ENCODE measurements at places on chromosomes 4 and X.
A peak's percentile ranks its signal among the peaks of the same experiment; 100 is the strongest.

GRCh38 chrX:129590596-129590995 is 50.5 kb downstream of the OCRL start:
- DNase-seq, result no peak

- no peak for DNase-seq
These were observed 126.0 kb upstream of the CXorf66 start for GRCh38 chrX:140091125-140091886.

GRCh38 chr4:84574069-84574720 is 8.7 kb upstream of the CDS1 start:
- DNase-seq, result no peak

DNA sequence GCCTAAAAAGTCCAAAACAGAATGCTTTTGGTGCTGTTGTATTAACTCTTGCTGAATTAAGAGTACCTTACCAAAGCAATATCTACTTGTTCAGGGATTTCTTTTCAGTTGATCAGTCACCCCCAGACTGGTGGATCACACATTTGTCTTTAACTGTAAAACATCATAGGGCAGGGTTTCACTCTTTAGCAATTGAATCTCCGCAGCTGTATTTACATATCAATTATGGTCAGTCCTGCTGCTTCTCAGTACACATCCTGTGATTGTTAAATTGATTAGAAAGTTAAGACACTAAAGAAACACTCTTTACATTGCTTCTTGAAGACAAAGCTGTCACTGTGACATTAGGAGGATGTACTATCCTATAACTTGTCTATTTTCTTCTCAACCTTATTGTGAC is 277.1 kb upstream of the ADGRL3 start:
- DNase-seq, result no peak

DNA sequence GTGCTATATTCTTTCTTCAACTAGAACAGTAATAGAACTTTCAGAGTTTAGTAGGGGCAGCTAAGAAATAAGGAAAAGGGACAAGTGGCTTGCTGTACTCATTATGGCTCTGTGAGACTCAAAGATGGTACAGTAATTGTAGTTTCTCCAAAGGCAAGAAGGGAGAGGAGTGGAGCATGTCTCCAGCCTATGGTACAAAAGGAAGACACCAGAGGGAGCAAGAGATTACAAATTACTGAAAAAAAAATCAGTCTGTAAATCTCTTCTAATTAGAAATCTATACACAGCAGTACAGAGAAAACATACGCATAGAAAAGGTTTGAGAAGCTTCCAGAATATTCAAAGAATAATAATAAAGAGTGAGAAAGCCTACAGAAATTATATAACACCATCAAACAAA is 61.4 kb downstream of the KLHL4 start:
- no peak for DNase-seq

DNA sequence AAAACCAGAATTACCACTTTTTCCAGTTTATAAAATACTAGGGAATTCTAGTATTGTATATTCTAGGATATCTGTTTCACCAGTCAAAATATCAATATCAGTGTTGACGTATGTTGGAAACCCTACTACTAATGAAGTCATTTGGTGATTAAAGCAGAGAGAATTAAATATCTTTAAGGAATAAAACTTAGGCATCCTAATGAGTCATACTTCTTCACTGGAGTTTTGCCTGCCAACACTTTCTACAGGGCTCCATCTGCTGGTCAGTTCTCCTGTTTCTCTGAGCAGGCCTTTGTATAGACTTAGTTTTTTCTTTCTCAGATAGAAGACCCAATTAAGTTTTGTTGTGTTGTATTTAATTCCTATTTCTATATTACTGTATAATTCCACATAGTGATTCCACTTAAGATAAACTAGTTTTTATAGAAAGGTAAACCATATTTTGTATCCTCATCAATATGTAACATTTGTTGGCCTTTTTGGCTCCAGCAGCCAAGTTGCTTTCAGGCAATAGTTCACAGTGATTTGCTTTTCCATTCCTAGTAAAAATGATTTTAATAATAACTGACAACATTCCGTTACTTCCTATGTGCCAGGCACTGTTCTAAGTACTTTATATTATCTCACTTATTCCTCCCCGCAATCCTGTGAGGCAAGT is 3.5 kb downstream of the AP1AR start:
- peak; percentile 12 for DNase-seq

- no peak for DNase-seq
These were observed 278.6 kb upstream of the KLF3 start for GRCh38 chr4:38385093-38386004.

- no peak for DNase-seq
These were observed 529.6 kb upstream of the IGFBP7 start for GRCh38 chr4:57639561-57640382.

GRCh38 chr4:140806163-140806562 is 50.0 kb upstream of the TBC1D9 start:
- DNase-seq, result no peak

DNA sequence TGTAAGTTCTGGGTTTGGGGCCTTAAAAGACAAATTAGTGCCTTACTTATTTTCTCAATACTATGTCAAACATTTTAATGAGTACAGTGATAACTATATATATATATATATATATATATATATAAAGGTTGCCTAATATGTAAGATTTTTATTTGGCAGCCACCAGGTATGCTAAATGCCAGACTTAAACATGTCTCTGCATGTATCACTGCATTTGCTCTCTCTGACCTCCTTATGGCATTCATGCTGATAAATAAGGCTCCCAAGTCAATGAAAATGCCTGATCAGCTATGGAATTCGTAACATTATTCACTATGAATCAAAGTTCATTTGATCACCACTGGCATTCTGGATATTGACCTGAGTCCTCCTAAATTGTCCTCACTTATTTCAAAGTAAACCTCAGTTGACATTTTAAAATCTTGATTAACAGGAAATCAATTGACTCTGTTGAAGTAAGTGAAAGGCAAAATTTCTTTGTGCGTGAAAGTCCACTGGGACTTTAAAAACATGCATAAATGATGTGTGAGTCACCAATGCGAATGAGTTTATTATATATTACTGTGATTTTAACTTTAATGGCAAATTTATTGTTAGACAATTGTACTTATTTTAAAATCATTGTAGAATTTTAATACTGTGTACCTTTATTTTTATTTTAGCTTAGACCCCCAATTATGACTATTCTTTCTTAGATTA is 29.2 kb upstream of the AREG start:
- DNase-seq, result no peak

DNA sequence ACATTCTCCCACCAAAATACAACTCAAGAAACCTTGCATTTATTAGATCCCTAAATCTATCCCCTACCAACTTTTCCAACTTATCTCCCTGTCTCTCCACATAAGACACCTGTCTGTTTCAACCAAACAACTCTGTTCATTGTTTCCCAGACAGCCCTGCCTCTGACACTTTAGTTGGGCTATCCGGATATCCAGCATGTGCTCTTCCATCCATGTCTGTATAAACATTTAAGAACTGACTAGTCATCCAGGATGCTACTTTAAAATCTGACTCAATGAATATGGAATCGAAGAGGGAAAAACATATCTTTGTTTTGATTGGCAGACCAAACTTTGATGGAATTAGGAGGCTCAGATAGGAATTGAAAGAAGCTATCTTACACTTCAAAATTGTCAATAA is 143.2 kb upstream of the DCAF8L1 start:
- DNase-seq, result no peak

GRCh38 chr4:85836588-85837438 is 361.9 kb downstream of the ARHGAP24 start:
- no peak for DNase-seq

- no peak for DNase-seq
These were observed 95.0 kb downstream of the ARX start for GRCh38 chrX:24920769-24921168.

DNA sequence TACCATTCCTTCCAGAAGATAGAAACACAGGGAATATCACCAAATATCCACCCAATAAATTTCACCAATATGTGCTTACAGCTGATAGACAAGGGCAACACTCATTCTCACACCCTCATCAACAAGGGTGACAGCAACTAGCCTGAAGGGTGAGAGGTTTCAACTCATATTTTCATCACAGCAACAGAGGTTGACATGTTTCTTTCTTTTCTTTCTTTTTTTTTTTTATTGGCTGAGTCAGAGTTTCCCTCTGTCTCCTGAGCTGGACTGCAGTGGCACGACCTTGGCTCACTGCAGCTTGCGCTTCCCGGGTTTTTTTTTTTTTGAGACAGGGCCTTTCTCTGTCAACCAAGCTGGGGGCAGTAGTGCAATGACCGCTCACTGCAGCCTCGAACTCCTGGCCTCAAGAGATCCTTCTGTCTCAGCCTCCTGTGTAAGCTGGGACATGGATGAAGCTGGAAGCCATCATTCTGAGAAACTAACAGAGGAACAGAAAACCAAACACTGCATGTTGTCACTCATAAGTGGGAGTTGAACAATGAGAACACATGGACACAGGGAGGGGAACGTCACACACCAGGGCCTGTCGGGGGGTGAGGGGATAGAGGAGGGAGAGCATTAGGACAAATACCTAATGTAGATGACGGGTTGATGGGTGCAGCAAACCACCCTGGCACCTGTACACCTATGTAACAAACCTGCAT is 27.5 kb upstream of the ASMTL start:
- DNase-seq, result no peak

- DNase-seq, result no peak
These were observed 61.4 kb downstream of the WFS1 start for GRCh38 chr4:6331018-6331417.

- no peak for DNase-seq
These were observed 311.2 kb downstream of the BMPR1B start for GRCh38 chr4:95068818-95069478.

- DNase-seq, result no peak
These were observed 15.6 kb downstream of the TET2 start for GRCh38 chr4:105162123-105162796.

DNA sequence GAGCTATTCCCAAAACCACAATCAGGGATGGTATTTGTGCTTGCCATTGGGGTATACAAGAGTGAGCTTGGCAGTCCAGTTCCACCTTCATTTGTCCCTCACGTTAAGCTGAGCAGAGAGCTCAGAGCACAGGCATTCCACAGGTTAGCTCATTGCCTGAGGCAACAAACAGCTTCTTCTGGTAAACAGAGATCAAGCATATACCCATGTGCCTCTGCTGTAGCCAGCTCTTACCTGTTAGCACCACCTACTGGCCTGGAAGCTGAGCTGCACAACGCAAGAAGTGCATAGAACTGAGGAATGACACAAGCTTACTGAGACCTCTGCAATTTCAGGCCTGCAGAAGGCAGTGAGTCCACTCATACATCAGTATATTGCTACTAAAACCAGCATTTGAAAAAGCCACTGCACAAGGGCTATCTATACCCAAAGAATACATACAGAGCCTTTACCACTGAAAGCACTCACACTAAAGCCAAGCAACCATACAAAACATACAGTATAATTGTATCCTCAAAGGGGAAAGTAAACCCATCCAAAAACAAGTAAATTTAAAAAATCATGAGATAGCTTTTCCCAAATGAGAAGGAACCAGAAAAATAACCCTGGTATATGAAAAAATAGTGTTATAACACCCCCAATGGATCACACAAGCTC is 258.3 kb upstream of the GABRA2 start:
- no peak for DNase-seq

DNA sequence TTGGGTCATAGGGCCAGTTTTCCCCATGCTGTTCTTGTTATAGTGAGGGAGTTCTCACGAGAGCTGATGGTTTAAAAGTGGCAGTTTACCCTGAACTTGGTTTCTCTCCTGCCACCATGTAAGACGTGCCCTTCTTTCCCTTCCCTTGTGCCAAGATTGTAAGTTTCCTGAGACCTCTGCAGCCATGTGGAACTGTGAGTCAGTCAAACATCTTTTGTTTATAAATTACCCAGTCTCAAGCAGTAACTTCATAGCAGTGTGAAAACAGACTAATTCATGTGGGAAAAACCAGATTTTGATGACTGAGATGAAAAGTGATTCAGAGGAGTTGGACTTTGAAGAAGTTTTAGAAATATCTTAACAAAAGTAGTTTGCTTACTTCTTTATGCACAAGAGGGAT is 101.4 kb downstream of the ARHGAP10 start:
- DNase-seq, result no peak

GRCh38 chr4:89296399-89296798 is 11.2 kb downstream of the GPRIN3 start:
- DNase-seq, result no peak

GRCh38 chr4:164706675-164707074 is 47.3 kb upstream of the SMIM31 start:
- no peak for DNase-seq

- DNase-seq, result no peak
These were observed 94.5 kb upstream of the RASGEF1B start for GRCh38 chr4:81566161-81566591.

DNA sequence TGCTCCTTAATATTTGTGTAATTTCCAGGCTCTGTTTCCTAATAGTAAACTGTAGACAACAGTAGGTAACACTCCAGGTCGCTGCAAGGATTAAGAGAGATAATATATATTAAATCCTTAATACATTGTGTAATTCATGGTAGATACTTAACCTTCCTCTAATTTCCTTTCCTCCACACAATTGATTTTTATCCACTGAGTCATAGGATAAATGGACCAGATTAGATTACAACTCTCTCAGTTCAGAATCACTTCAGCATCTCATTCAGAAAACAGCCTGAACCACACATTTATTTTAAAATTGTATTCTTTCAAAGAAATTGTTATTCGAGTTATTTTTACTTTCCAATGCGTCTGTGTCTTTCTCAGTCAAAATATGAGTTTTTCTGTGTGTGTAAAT is 17.1 kb downstream of the GK2 start:
- no peak for DNase-seq

All from stimulated activated CD8-positive, alpha-beta memory T cell treated with anti-CD3 and anti-CD28 coated beads, Interleukin-4, amount 100 ng/mL, for 4 hours (primary cell).